ENCODE measurements at places on chromosomes 7 and 10. TPM values are rescaled to one million over a fixed set of nuclear protein-coding genes. Genes with fewer than 3 reads are reported as not detected.
A peak's percentile ranks its signal among the peaks of the same experiment; 100 is the strongest.

- peak overlapping the region; percentile 81 for H3K4me3 ChIP-seq
- no peaks in the 10 kb centered on the region for H3K36me3 ChIP-seq
- peaks cover 41% of the 10 kb centered on the region for H3K4me1 ChIP-seq
These were observed 403 bp downstream of the CDK6 start for GRCh38 chr7:92835851-92836488.

DNA sequence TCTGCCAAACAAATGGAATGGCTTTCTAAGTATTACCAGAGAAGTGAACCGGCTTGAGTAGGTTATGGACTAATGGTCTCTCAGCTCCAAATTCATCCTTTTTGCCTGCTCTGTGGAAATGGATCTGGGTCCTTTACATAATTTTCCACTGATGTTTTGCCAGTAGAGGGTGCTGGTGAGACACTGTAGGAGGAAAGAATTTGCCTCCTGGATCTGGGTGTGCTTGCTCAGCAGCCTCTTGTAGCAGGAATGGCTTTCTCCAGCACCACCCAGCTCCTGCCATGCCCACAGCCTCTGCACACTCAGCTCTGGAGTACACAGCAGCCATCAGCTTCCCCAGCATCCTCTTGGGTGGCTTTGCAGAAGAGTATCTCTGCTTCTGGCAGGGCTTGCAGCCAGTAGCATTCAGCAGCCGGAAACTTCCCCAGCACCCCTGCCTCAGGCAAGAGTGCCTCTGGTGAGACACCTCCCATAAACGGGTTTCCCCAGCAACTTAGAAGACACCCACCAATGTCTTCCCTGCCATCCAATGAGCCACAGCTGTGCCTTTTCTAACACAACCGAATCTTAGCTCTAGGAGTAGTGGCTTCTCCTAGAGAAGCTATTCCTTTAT is 235.0 kb upstream of the PLPP4 start:
- no peak overlapping the region for H3K4me3 ChIP-seq
- no peaks in the 10 kb centered on the region for H3K4me1 ChIP-seq
- H3K27ac ChIP-seq, result no peak overlapping the region
- H3K27me3 ChIP-seq, result no peaks in the 10 kb centered on the region
- no peak for DNase-seq

DNA sequence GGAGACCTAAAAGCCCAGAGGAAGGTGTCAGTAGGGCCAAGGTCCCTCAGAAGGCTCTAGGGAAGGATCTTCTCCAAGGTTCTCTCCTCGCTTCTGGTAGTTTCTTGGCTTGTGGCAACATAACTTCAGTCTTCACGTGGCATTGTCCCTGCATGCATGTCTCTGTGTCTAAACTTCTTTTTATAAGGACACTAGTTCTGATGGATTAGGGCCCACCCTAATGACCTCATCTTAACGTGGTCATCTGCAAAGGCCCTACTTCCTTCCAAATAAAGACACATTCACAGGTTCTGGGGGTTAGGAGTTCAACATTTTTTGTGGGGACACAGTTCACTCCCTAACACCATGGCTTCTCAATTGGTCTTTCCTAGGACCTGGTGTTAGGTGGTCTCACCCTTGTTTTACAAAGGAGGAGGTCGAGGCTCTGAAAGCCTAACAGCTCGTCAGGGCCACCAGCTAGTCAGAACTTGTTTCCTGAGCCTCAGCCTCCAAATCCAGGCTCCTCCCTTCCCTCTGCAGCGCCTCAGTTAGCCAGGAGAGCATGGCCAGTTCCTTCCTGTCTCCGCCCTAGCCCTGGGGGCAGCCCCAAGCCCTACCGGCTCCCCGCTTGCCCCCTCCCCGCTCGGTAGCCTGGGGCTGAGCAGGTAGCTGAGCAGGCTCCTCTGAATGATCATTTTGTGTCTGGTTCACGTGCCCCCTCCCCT is 109.7 kb upstream of the PPIF start:
- H3K4me1 ChIP-seq, result peaks cover 73% of the 10 kb centered on the region
- no peak for DNase-seq
- H3K27ac ChIP-seq, result peak overlapping the region; percentile 11
- H3K27me3 ChIP-seq, result no peaks in the 10 kb centered on the region
- peaks cover 54% of the 10 kb centered on the region for H3K36me3 ChIP-seq

- H3K27me3 ChIP-seq, result no peaks in the 10 kb centered on the region
- no peaks in the 10 kb centered on the region for H3K36me3 ChIP-seq
- DNase-seq, result no peak
- H3K4me1 ChIP-seq, result peaks cover 13% of the 10 kb centered on the region
- H3K4me3 ChIP-seq, result no peak overlapping the region
These were observed 118.3 kb upstream of the ZNF438 start for GRCh38 chr10:31149835-31150512.

NUTM2B gene
- 0.70 TPM for total RNA-seq

ELFN1 gene
- 0.40 TPM for total RNA-seq

KIAA1549 gene
- 0.11 TPM for total RNA-seq

PPA1 gene
- total RNA-seq, result 129 TPM

ADGRA1 gene
- not detected for total RNA-seq
